ENCODE measurements at places on chromosomes 6 and 20. TPM values are rescaled to one million over a fixed set of nuclear protein-coding genes. Genes with fewer than 3 reads are reported as not detected.
A peak's percentile ranks its signal among the peaks of the same experiment; 100 is the strongest.

DNA sequence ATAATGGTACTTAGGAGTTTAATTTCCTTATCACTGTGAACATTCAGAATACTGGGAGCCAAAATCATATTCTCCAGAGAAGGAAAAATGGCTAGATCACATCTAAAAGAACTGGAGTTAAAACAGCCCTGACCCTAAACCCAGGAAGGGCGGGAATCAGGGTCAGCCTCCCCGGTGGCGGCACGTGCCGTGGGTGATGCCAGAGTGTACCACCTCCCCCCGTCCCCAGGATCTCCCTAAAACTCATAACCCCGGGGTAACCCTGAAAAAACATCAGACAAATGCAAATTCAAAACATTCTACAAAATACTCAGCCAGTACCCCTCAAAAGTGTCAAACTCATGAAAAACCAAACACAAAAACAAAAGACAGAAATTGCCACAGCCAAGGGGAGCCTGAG lies 148.3 kb downstream of the DLL1 start:
- no peak for DNase-seq

Gene RFX6
- not detected for total RNA-seq

Gene CD40
- total RNA-seq, result 58.3 TPM

DNA sequence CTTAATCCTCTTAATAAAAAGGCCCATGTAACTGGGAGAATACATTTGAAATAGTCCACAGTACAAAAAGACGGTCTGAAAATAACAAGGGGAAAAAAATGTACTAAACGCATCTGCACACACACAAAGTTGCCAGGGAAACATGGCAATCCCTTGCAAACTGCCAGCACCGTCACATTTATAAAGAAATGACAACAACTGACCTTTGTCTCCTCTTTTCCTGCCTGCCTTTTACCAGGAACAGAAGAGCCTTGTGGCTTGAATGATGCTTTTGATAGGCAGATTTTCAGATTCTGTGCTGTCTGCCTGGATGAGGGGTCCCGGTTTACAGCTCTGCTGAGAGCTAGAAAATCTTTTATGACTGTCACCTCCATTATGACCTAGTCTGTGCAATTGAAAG lies 308.6 kb upstream of the ZFP64 start:
- no peak for DNase-seq

DNA sequence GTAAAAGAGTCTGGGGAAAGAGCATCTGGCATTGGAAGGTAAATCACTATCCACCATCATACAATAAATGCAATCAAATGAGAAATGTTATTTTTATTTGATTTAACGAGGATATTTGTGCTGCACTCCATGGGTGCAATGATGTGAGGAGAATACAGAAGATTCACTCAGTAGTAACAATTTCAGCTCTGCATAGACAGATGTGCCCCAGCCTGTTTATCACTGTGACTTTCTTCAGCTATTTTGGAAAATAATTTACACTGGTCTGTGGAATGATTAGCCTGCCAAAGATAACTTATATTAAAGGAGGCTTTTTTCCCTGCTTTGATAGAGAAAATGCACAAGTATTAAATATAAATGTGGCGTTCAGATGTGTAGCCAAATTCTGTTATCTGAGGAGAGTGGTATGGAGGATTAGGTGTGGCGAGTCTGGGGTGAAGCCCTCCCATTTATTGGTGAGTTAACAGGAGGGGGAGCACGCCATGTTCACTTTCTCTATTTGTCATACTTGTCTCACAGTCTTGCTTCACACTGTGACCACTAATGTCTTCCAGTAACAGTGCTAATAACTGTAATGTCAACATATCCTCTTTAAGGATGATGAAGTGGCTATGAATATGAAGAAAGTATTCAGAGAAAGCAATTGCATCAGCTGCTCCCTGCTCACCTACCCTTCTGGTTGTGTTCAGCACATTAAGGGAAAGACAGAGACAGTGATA lies 645.6 kb downstream of the MMUT start:
- DNase-seq, result no peak

- no peak for DNase-seq
These were observed 228.7 kb downstream of the GJA1 start for GRCh38 chr6:121664158-121664557.

GRCh38 chr20:906703-907270 lies 9.3 kb downstream of the ANGPT4 start:
- no peak for DNase-seq

GRCh38 chr20:62949962-62950361 lies 2.5 kb upstream of the SLC17A9 start:
- no peak for DNase-seq

Gene ASIP
- not detected for total RNA-seq

- DNase-seq, result no peak
These were observed 114.6 kb upstream of the TCF21 start for GRCh38 chr6:133774356-133774755.

GRCh38 chr20:50138120-50138478 lies 15.4 kb downstream of the PEDS1 start:
- DNase-seq, result no peak

- DNase-seq, result no peak
These were observed 150.3 kb downstream of the SYCP2 start for GRCh38 chr20:59782986-59783640.

Gene TAAR2
- not detected for total RNA-seq

Gene GABRR1
- total RNA-seq, result not detected

- no peak for DNase-seq
These were observed 164.5 kb downstream of the CDH4 start for GRCh38 chr20:61416546-61416945.

Gene ANGPT4
- not detected for total RNA-seq

DNA sequence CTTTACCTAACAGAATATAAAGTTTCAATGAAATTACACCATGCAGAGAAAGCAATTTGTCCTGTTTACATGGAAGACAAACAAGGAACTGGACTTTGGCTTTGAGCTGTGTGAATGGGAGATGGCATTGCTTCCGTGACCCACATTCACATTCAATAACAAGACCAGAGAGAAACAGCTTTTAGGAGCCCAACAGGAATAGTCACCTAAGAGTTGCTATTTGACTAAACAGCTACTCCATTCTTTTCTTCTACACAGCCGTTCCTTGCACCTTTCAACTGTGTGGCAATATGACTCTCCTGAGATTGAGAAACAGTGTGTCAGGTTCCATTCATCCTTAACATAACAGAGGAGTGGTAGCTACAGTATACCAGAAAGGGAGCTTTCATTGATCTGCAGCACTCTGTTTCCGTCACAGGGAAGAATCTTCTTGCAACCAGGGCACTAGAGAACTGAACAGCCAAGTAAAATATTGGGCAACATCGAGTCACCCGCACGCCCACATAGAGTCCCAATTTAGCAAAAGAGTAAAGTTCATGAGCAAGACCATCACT lies 355.1 kb downstream of the HAO1 start:
- DNase-seq, result no peak

- no peak for DNase-seq
These were observed 85.4 kb downstream of the SOX4 start for GRCh38 chr6:21678990-21679389.

- no peak for DNase-seq
These were observed 3.0 kb downstream of the SPDEF start for GRCh38 chr6:34553146-34553545.

Gene SLC13A3
- total RNA-seq, result 2.6 TPM

Gene PRDM13
- total RNA-seq, result not detected

Gene DPPA5
- total RNA-seq, result not detected

- DNase-seq, result no peak
These were observed 43.9 kb downstream of the PDE7B start for GRCh38 chr6:135895231-135895911.

- DNase-seq, result no peak
These were observed 215.2 kb upstream of the ARID1B start for GRCh38 chr6:156562019-156562418.

- DNase-seq, result no peak
These were observed 494.0 kb upstream of the CHD6 start for GRCh38 chr20:42112161-42112560.

DNA sequence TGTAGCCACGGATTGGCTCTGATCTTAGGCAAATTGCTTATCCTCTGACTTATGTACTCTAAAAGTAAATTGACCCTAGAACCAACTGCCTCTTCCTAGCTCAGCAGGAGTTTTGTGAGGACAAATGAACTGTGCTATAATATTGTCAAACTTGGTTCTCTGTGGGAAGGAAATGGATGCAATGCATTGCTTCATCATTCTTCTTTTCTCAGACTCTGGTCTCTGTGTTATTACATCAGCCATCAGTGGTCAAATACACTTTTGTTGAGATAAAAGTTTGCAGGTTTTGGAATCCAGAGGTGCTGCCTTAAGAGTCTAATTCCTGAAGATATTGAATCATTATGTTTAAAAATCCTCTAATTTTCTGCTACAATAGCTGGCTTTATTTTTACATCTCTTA lies 64.9 kb downstream of the SLC24A3 start:
- DNase-seq, result no peak

- no peak for DNase-seq
These were observed 62.0 kb upstream of the RREB1 start for GRCh38 chr6:7045746-7046145.

DNA sequence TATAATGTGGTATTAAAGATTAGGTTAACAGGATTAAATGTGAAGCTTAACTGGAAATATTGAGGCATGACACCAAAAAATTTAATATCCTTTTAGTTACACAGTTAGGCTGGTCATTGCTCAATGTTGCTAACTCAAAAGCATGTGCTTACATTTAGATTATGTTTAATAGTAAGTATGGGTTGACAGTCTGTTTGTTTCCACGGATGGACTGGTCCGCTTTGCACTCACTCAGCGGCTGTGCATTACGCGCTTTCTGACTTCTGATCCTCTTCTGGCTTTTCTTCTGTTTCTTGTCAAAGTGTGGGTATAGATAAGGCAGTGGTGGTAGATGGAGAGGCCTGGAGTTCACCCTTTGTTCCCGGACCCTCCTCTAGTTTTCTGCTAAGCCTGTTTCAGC lies 174.9 kb downstream of the RIMS1 start:
- no peak for DNase-seq

- no peak for DNase-seq
These were observed 45.2 kb upstream of the PAK5 start for GRCh38 chr20:9884061-9884460.

Gene OR2B2
- total RNA-seq, result not detected

Gene EPPIN
- total RNA-seq, result not detected

Gene PDE7B
- total RNA-seq, result 0.34 TPM

- DNase-seq, result peak; percentile 49
These were observed at the start of gene REPS1 for GRCh38 chr6:138987643-138988468. Gene REPS1 (minus strand): TSS chr6:138988253. CDS start chr6:138987682, 571 bp downstream.

Gene NRSN1
- not detected for total RNA-seq

- no peak for DNase-seq
These were observed 105.8 kb upstream of the SPTLC3 start for GRCh38 chr20:12902992-12903391.

- no peak for DNase-seq
These were observed 725 bp downstream of the TM9SF4 start for GRCh38 chr20:32110173-32110704.

DNA sequence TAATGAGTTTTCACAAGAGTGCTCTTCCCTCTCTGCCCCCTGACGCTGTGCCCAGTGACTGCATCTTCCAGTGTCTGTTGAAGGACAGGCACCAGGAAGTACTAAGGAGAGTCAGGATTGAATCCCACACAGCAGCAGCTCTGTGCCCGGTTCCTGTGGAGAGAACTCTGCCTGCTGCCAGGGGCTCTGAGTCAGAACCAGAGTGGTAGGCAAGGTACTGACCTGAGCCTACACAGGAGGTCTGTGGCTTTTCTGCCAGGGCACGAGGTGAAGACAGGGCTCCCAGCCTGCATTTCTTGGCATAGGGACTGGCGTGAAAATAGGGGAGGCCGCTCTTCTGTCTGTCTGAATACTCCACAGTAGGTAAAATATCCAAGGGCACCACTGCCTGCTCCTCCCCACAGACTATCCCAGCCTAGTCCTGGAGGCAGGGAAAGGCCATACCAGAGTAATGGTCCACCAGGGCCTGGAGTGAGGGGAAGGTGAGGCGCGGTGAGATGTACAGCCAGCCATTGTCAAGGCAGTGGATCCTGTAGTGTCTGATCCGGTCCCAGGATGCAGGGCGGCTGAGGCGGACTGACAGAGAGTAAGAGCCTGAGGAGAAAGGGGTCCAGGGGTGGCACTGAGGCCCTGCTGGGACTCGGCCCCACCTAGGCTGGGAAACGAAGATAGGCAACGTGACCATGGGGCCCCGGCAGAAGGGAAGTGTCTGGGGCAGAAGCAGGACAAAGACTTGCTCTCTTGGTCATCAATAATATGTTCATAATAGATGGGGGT lies 9.4 kb downstream of the RAB5IF start:
- no peak for DNase-seq

DNA sequence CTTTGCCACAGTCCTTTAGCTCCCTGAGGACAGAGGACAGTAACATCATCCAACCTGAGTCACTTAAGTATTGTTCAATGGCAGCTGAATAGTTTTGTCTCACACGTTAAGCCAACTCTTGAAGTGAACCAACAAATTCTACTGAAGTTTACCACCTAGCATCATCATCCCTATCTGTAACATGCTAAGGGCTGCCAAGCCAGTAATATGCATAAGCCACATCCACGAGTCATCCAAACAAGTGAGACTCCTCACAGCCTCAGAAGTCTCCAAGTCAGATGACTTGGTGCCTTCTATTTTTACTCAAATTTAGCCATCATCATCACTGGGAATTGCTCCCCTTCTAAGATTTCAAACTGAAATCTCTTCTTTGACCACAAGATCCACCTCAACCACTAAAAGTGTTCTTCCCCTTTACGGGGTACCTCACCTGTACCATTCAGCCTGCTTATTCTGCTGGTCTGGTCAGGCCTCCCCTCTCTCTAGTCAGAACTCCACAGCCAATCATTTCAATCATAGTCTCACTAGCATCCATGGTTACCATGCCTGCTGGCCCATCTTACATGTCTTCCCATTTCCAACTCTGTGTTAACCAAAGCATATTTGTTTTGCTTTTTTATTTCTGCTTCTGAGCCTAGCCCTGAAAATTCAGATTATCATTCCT lies 73.7 kb downstream of the DTNBP1 start:
- peak; percentile 37 for DNase-seq

DNA sequence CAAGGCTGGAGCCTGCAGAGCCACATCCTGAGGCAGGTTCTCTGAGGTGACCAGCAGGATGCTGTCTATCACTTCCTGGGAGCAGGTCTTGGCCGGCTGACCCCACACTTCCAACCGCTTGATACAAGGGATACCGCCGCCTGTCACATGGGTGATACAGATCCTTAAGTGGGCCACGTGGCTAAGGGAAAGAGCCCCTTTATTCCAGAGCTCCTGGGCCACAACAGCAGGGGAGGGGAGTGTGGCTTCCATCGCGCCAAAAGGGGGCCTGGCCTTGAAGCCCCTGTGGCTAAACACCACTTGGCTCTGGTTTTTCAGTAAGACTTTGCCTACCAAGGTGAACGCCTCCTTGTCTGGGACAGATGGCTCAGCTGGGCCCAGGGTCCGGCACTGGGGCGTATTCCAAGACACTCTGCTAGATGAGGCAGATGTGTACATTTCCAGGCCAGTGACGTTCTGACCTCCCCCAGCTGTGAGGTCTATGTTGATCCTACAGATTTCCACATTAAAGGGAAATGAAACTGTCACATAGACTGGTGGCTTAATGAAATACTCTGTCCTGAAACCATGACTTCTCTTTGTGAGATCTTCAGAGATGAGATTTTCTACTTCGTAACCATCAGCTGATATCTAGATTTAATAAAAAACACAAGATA lies 37.6 kb upstream of the AVP start:
- DNase-seq, result no peak

Gene GJE1
- not detected for total RNA-seq

Gene CST7
- not detected for total RNA-seq

Gene CGA
- not detected for total RNA-seq

All from kidney epithelial cell (primary cell).